ENCODE measurements at places on chromosomes 2 and 18. TPM values are rescaled to one million over a fixed set of nuclear protein-coding genes. Genes with fewer than 3 reads are reported as not detected.

- H3K4me3 ChIP-seq, result no peak overlapping the region
- H3K27me3 ChIP-seq, result no peaks in the 10 kb centered on the region
- H3K4me1 ChIP-seq, result no peaks in the 10 kb centered on the region
- H3K36me3 ChIP-seq, result no peaks in the 10 kb centered on the region
- no peak for DNase-seq
- H3K27ac ChIP-seq, result no peak overlapping the region
These were observed 66.4 kb upstream of the MSH2 start for GRCh38 chr2:47336259-47337238.

GRCh38 chr2:46328291-46328690, 31.1 kb downstream of the EPAS1 start:
- no peak overlapping the region for H3K4me3 ChIP-seq
- H3K36me3 ChIP-seq, result no peaks in the 10 kb centered on the region
- H3K27ac ChIP-seq, result peak overlapping the region; percentile 82
- no peaks in the 10 kb centered on the region for H3K27me3 ChIP-seq

- H3K4me1 ChIP-seq, result no peaks in the 10 kb centered on the region
- DNase-seq, result no peak
- no peaks in the 10 kb centered on the region for H3K27me3 ChIP-seq
- no peak overlapping the region for H3K27ac ChIP-seq
- H3K36me3 ChIP-seq, result no peaks in the 10 kb centered on the region
These were observed 219.3 kb downstream of the SPP2 start for GRCh38 chr2:234269769-234270204.

DNA sequence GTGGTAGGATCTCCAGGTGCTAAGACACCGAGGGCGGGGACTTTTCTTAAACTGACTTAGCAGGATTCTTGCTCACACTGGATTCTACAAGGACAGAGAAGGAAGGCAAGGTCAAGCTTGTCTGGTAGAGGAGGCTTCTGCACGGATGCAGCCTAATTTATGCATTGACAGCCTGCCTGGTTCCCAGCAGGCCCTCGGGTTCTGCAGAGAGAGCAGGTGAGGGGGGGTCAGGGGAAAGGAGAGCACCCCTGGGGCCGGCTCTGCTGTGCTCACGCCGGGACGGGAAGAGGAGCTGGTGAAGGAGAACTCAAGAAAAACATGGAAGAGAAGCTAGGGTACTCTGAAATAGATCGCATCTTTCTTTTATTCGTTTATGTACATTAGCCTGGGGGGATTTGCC, 46.4 kb downstream of the ADI1 start:
- peaks cover 8% of the 10 kb centered on the region for H3K4me1 ChIP-seq
- H3K36me3 ChIP-seq, result no peaks in the 10 kb centered on the region
- H3K27ac ChIP-seq, result no peak overlapping the region

DNA sequence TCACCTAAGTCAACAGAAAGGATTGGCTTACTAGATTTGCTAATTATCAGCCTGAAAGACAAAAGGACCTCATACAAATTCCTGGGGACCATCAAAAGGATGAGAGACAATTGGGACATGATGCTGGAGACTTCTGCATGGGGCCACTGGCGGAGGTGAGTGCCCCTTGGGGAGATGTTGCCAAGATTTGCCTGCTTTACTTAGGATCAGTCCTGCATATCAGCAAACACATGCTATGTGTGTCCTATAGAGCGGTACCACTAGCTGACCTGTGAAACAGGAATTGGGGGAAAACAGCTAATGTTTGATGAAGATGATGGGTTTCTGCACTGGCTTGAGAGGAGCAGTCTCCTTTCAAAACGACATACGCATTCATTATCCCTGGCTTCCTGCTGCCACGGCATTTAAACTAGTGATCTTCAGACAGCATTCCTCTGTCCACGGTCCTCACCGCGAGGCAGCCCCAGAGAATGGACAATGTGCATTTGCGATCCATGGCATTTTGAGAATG, 104.2 kb downstream of the TGIF1 start:
- H3K4me3 ChIP-seq, result no peak overlapping the region
- H3K27me3 ChIP-seq, result no peaks in the 10 kb centered on the region
- H3K4me1 ChIP-seq, result no peaks in the 10 kb centered on the region
- no peaks in the 10 kb centered on the region for H3K36me3 ChIP-seq
- DNase-seq, result no peak
- H3K27ac ChIP-seq, result no peak overlapping the region

DNA sequence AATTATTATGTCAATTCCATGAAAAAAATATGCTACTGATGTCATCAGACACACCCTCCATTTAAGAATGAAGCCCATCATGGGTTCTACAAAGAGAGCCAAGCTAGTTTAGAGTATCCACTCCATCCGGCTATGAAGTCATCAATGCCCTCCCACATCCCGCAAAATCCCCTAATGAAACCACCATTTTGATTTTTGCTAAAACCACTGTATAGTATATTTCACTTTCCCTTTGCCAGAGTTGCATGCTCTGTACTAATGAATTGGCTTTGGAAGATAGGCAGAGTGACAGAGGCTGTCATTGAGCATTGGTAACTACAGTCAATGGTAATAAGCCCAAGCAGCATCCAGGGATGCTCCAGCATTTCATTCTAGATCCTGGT, 118.6 kb downstream of the ANKRD44 start:
- no peak for DNase-seq
- no peaks in the 10 kb centered on the region for H3K36me3 ChIP-seq
- H3K4me3 ChIP-seq, result no peak overlapping the region
- peaks cover 7% of the 10 kb centered on the region for H3K4me1 ChIP-seq
- no peaks in the 10 kb centered on the region for H3K27me3 ChIP-seq
- H3K27ac ChIP-seq, result no peak overlapping the region

DQX1 gene
- not detected for total RNA-seq

CSRNP3 gene
- 44.1 TPM for total RNA-seq

MDH1B gene
- total RNA-seq, result 38.2 TPM

PROKR1 gene
- total RNA-seq, result not detected

ALPG gene
- total RNA-seq, result not detected

All from uterus (tissue), 4 donors.